ENCODE measurements at places on chromosomes 16 and 17. TPM values are rescaled to one million over a fixed set of nuclear protein-coding genes. Genes with fewer than 3 reads are reported as not detected.

Gene KCTD11
- 14.7 TPM for total RNA-seq

DNA sequence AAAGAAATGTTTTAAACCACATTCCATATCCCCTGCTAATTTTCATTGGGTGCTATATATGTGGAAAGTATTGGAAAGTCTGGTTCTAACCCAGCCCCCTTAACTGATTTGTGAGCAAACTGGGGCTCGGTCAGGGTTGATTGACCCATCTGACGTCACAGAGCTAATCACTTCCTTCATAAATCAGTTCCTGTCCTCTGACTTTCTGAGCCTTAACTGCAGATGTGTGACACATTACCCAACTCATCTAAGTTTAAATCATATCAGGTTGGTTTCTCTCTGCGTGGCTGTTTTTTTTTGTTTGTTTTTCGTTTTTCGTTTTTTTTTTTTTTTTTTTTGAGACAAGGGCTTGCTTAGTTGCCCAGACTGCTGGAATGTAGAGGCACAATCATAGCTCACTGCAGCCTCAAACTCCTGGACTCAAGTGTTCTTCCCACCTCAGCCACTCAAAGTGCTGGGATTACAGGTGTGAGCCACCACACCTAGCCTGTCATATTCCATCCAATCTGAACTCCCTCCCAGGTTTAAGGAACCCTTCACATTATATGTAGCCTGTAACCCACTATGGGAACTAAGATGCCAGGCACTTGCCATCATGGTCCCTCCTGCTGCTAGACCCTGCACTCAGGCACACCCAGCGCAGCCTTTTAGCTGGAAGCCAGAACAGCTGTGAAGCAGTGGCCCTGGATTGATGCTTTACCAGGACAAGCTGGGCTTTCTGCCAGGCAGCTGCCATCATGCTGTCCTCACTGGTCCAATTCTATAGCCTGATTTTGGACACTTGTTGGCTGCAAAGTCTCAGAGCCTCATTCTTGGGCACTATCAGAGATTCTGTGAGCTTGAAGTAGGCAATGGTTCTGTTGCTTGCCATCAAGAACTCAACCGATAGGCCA is 6.9 kb upstream of the BPTF start:
- DNase-seq = no peak

GRCh38 chr17:82424001-82424862 is 5.8 kb upstream of the OGFOD3 start:
- peak; percentile 61 for DNase-seq

GRCh38 chr17:68706356-68706920 is 105.3 kb upstream of the FAM20A start:
- no peak for DNase-seq

DNA sequence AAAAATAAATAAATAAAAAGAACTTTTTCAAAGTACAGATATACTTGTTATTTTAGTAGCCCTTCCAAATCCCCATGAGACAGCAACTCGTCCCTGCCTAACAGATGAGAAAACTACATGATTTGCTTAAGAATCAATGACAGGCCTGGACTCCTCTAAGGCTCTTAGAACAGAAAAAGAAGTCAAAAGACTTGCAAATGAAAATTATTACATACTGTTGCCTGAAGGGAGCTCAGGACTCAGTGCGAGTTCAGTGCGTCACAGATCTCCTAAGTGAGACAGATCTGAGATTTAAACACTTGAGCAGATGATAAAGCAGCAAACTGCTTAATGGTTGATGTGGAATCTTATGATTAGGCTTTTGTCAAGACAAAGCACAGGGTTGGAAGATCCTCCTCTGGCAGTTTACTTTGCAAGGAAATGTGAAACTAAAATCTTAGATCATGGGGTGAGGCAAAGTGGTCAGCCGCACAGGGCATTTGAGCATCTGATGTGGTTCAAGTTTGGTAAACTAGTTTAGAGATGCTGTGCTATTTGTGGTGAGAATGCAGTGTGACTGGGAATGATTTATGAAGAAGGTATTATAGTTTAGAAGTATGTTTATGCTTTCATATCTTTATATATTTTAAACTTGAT is 138.1 kb downstream of the TRIM37 start:
- DNase-seq = no peak

- DNase-seq = no peak
These were observed 30.7 kb downstream of the ADGRG5 start for GRCh38 chr16:57572978-57573728.

DNA sequence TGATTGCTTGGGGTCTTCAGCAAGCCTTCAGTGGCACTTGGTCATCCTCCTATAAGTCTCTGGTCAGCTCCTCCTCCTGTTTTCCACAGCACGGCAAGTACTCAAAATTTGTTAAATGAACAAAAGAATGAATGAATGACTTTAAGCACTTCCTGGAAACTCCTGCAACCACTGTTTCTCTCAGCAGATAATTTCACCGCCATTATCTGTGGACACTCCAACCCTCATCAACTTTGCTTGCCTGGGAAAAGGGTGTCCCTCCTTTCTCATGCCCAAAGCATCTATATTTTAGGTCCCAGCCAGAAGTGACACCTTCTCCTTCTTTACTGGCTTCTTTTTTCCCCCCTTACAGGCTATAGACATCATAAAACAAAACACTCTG is 4.4 kb downstream of the PROCA1 start:
- no peak for DNase-seq

Gene KRTAP2-3
- total RNA-seq = not detected

DNA sequence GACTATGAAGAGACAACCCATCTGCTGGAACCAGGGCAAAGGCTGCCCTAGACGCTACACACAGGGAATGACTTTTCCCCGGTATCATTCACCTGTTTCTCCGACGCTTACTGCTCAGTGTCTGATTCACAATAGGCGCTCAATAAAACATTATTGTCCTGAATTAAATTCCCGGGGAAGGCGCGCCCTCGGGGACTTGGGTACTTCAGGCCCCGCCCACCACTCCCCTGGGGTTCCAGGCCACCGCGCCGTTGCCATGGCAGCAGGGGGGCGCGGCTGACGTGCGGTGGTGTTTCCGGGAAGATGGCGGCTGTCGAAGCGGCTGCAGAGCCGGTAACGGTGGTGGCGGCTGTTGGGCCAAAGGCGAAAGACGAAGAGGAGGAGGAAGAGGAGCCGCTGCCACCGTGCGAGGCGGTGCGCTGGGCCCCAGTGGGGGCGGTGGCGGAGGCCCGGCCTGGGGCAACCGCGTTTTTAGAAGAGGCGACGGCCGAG is at the start of gene RUNDC1:
RUNDC1 (plus strand) TSS at position 292 of the 492 bp plus-strand sequence; CDS start at position 304, 12 bp downstream.
- peak; percentile 89 for DNase-seq
